ENCODE measurements at places on chromosomes 13 and 19. TPM values are rescaled to one million over a fixed set of nuclear protein-coding genes. Genes with fewer than 3 reads are reported as not detected.
A peak's percentile ranks its signal among the peaks of the same experiment; 100 is the strongest.

The POSTN gene
- 25.9 TPM for total RNA-seq

- DNase-seq, result no peak
Observed at GRCh38 chr13:57763689-57764088, 132.1 kb downstream of the PCDH17 start.

GRCh38 chr13:76512721-76513145 is 373.5 kb downstream of the KCTD12 start:
- no peak for DNase-seq

The CALR3 gene
- total RNA-seq, result not detected

GRCh38 chr13:100399455-100399854 is 189.1 kb downstream of the GGACT start:
- no peak for DNase-seq

GRCh38 chr13:35927567-35928021 is 203.6 kb downstream of the DCLK1 start:
- peak; percentile 38 for DNase-seq

GRCh38 chr13:50334115-50334778 is 319.0 kb downstream of the KCNRG start:
- DNase-seq, result peak; percentile 35

DNA sequence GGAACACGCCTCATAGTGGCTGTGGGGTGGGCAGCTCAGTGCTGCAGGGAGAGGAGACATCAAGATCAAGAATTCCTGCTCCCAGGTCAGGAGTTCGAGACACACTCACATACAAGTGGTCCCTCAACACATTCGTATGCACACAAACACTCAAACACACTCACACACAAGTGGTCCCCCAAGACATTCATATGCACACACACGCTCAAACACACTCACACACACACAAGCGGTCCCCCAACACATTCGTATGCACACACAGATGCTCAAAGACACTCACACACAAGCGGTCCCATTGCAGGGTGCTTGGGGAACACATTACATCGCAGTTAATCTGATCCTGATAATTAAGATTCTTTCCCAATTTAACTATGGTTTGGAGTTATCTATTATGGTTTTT is 28.2 kb downstream of the FCGBP start:
- DNase-seq, result no peak

DNA sequence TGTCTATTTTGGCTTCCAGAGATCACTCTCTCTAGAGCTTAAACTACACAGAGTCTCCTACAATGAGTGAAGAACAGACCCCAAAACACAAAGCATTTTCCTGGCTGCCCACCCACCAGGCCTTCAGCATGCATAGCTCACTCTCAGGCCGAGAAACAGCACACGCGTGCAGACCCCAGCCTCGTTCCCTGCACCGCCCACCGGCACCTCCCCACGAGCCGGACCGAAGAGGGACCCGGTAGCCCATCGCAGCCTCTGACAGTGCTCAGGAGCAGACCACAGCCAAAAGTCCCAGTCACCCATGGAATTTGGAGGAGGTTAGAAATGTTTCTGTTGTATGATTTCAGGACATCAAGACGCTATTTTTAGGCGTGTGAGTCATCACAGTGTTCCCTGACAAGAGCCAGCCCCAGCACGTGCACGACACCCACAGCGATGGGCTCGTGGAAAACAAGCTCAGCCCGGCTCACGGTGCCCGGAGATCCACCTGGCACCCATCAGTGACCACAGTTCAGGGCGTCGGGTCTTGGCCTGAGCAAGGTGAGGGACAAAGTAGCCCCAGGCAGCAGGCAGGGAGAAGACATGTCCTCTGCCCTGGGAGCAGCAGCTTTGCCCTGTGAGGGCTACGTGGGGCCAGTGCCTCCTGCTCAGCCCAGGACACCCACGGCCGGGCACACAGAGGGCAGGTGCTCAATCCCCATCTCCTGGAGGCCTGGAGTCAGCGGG is 50.1 kb upstream of the SPACA7 start:
- DNase-seq, result peak; percentile 46

The SYDE1 gene
- 14.1 TPM for total RNA-seq

DNA sequence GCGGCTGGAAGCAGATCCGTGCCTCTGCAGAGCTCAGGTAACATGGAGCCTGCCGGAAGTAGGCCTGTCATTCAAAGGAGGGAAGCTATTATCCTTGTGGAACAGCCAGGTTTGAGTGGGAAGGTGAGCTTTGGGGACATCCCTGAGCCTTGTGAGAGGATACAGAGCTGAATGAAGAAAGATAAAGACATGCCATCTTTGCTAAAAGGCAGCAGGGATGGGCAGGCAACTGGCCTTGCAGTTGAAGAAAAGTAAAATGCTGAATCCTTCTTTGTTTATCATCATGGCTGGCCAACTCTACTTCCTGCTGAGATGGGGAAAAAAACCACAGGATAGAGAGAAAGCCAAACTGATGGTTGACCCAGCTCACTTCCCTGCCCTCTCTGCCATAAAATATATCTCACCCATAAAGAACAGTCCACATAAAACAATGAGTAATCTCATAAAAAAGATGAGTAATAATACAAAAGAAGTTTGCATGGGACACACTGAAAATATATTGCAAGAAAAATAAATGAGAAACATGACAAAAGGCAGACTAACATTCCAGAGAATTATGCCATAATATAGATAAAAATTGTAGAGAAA is 226.3 kb downstream of the DLEU7 start:
- DNase-seq, result no peak

- no peak for DNase-seq
Observed at GRCh38 chr13:49802426-49802825, 9.9 kb upstream of the KPNA3 start.

GRCh38 chr13:40447857-40448256 is 218.6 kb downstream of the FOXO1 start:
- DNase-seq, result no peak

GRCh38 chr13:91567485-91568207 is 169.2 kb downstream of the GPC5 start:
- DNase-seq, result no peak

DNA sequence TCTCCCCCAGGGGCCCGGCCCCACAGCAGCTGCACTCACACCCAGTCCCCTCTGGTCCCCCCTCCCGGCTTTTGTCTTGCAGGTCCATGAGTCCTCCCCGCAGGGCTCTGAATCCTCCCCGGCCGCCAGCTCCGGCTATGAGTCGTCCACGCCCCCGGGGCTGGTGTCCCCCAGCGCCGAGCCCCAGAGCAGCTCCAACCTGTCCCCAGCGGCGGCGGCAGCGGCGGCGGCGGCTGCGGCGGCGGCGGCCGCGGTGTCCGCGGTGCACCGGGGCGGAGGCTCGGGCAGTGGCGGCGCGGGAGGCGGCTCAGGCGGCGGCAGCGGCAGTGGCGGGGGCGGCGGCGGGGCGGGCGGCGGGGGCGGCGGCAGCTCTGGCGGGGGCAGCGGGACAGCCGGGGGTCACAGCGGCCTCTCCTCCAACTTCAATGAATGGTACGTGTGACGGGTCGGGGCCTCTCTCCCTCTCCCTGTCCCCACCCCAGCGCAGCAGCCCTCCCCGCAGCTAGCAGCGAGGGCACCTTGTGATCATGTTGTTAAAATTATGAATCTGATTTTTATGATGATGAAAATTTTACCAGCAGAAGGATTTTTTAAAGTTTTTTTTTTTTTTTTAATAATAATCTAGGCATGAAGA is 3.8 kb downstream of the ZIC2 start:
- DNase-seq, result peak; percentile 19

- DNase-seq, result no peak
Observed at GRCh38 chr13:110344320-110344719, 37.2 kb downstream of the COL4A2 start.

- no peak for DNase-seq
Observed at GRCh38 chr13:33087091-33087490, 70.9 kb downstream of the KL start.

The SLC39A3 gene
- total RNA-seq, result 28.5 TPM

DNA sequence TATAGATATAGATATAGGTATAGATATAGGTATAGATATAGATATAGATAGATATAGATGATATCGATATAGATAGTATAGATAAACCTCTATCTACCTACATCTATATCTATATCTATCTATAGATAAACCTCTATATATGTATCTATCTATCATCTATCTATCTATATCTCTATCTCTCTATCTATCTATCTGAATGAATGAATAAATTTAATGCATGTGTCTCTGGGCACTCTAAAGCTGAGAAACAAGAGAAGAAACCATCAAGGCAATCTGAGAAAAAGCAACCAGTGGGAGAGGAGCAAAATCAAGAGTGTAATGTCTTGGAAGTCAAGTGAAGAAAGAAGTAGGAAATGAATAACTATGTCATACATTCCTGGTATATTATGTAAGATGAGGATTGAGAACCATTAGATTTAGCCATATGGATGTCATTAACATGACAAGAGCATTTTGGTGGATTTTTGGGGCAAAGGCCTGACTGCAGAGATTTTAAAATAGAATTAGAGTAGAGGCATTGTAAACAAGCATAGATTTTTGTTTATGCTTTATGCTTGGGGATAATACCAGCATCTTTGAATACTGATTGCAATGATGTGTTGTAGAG is 1262.7 kb upstream of the MIR17HG start:
- no peak for DNase-seq

The NUMBL gene
- 31.6 TPM for total RNA-seq

GRCh38 chr13:81133066-81133465 is 792.1 kb upstream of the SPRY2 start:
- DNase-seq, result no peak

DNA sequence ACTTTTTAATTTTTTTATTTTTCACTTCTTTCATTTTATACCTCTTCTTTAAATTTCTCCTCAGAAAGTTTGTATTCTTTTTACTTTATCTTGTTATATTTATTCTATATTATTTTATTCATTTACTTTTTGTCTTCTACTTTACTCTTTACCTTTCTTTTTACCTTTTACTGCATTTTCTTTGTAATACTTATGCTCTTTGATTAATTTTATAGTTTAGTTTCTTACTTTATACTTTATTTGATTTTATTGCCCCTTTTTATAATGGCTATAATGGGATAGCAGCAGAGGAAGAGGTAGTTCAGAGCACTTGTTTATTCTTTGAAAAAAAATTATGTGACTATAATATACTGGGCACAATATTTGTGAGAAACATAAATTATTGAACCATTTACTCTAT is 542.6 kb upstream of the SPRY2 start:
- DNase-seq, result no peak

GRCh38 chr13:51959773-51960172 is 51.5 kb downstream of the ATP7B start:
- no peak for DNase-seq

DNA sequence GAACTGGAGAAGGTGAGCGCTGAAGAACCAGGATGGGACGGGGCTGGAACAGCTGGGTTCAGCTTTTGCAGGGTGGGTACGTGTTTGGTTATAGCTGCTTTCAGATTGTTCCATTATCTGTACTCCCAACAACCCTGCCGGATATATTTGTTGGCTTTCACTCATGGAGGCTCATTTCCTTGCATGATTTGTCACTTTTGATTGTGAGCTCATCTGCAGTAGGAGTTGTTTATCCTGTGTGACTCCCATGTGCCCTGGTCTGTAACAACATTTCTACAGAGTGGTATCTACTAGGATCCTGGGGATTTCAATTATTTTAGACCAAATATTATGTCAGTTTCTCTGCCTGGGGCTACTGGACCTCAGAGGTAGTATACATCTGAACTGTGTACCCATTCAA is 5.4 kb downstream of the ARL11 start:
- no peak for DNase-seq

The CYP2A6 gene
- not detected for total RNA-seq

GRCh38 chr19:40658031-40658430 is 32.4 kb downstream of the NUMBL start:
- no peak for DNase-seq

DNA sequence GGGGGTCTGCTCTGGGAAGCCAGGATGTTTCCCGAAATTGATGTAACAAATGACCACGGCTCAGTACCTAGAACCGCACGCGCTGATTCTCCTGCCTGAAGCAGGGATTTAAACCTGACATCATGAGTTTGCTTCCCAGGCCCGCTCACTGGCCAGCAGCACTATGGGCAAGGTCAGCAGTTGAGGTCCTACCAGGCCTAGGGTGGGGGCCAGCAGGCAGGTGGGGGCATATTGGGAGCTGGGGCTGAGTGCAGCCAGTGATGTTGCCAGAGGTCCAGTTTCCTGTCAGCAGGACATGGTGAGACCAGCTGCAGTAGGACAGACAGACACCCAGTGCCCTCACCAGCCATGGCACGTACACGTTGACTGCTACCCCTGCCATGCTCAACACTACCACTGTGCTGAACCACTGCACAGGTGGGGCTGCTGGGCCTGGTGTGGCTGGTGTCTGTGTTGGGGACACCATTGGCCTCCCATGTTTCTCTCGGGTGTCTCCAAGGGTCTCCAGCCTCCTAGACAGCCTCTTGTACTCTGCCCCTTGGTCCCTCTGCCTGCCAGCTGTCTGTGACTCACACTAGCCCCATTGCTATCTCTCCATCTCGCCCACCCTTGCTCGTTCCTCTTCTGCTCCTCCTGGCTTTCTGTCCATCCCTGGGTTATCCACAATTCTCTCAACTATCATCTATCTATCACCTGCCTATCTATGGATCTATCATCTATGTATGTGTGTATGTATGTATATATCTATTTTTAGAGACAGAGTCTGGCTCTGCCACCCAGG is 1.1 kb upstream of the C19orf85 start:
- DNase-seq, result no peak

The PNMA8A gene
- total RNA-seq, result 0.43 TPM

All from stomach (tissue), 19 donors.